NCI-H187 treated with DMSO at 0.1 percent for 48 hours (cell line): ENCODE measurements at places on chromosomes 6 and 20.

GRCh38 chr6:143449714-143450452 is 612 bp downstream of the ADAT2 start:
- no peak for DNase-seq

DNA sequence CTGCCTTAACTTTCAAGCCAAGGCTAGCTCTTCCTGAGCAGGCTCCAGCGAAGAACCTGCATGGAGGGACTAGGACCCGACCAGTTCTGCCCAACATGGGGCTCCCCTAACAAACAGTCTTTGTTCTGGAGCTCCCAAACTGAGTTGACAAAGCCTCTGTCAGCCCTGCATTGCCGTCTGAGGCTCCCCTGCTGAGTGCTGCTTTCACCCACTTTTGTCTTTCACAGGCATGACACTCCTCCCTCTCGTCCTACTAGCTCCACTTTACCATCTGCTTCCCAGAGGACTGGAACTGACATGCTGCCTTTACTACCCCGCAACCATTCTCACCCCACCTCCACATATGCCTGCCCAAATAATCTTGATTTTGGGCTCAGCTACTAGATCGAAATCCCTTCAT is 45.1 kb upstream of the B4GALT5 start:
- DNase-seq = no peak

DNA sequence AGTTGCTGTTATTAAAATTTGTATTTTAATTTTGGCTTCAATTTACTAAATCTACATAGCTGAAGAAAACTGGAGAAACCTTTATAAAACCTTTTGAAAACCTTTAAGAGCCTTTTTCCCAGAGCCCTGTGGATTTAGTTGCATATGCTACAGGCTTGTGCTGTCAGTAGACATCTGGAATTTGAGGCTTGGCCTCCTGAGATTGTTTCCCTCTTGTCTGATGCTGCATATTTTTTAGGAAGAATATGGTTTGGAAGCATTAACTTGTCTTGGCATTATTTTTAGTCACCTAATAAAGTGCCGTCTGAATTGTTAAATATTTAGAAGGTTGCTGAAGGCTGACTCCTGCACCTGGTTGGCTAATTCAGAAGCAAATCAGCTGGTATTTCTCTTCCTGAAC is 369.4 kb downstream of the UTRN start:
- DNase-seq = no peak

GRCh38 chr6:79586548-79586947 is 44.6 kb upstream of the SH3BGRL2 start:
- DNase-seq = no peak

DNA sequence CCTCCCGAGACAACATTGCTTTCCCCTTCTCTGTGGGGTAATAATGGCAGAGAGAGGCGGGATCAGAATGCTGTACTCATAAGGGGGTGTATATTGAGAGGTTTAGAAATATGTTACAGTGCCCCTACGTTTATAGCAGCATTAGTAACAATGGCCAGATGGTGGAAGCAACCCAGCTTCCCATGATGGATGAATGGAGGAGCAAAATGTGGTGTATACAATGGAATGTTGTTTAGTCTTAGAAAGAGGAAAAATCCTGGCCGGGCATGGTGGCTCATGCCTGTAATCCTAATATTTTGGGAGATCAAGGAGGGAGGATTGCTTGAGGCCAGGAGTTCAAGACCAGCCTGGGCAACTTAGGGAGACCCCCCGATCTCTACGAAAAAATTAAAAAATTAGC is 12.9 kb downstream of the BANF2 start:
- no peak for DNase-seq

- DNase-seq = no peak
Measured at GRCh38 chr20:60283281-60283680, 325.1 kb downstream of the CDH26 start.

- DNase-seq = no peak
Measured at GRCh38 chr6:15344831-15345230, 99.0 kb downstream of the JARID2 start.

DNA sequence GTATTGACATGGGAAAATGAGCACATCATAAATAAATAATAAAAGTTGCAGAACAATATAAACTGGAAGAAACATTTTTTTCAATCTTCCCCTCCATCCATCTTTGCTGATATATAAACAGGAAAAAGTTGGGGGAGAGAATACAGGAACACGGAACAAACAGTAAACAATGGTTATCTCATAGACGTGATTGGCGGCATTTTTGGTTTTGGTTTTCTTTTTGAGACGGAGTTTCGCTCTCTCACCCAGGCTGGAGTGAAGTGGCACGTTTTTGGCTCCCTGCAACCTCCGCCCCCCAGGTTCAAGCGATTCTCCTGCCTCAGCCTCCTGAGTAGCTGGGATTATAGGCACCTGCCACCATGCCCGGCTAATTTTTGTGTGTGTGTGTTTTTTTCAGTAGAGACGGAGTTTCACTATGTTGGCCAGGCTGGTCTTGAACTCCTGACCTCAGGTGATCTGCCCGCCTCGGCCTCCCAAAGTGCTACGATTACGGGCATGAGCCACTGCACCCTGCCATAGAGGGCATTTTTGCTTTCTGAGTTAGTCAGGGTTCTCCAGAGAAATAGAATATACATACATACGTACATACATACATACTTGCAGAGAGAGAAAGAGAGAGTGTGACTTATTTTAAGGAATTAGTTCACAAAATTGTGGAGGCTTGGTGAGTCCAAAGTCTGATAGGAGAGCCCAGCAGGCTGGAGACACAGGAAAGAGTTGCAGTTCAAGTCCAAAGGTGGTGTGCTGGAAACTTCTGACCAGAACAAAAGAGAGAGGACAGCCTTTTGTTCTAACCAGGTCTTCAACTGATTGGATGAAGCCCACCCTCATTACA is 22.6 kb downstream of the GNL1 start:
- DNase-seq = no peak

- no peak for DNase-seq
Measured at GRCh38 chr6:108105571-108105970, 31.0 kb upstream of the OSTM1 start.

DNA sequence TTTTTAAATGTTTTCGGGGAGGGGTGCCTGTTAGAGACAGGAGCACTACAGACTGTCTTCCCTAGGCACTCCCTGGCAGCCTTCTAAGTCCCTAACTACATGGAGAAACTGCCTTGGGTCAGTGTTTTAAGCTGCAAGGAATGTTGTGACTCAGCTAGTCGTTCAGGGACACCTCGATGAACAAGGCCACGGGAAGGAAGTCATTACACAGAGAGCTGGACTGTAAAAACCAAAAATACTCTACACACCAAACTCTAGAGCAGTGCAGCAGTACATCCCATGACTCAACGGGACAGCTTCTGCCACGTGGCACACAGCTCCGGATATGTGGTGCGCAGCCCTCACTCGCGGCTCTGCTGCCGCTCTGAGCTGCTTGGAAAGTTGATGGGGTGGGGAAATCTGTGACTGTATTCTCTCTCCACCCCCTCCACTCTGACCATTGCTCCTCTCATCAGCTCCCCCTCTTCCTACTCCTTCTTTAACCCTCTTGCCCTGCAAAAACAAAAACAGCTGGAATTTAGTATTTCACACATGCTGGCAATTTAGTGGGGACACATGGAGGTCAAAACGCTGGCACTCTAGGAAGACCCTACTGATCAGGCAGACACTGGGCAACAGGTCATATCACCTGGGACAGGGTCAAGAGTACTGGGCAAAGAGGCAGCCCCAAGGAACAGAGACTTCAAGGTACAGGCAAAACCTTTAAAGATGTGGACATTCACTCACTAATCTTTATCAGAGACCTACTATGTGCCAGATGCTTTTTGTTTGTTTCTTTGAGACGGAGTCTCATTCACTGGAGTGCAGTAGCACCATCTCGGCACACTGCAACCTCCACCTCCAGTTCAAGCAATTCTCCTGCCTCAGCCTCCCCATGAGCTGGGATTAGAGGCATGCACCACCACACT is 10.9 kb upstream of the LPIN3 start:
- DNase-seq = no peak

DNA sequence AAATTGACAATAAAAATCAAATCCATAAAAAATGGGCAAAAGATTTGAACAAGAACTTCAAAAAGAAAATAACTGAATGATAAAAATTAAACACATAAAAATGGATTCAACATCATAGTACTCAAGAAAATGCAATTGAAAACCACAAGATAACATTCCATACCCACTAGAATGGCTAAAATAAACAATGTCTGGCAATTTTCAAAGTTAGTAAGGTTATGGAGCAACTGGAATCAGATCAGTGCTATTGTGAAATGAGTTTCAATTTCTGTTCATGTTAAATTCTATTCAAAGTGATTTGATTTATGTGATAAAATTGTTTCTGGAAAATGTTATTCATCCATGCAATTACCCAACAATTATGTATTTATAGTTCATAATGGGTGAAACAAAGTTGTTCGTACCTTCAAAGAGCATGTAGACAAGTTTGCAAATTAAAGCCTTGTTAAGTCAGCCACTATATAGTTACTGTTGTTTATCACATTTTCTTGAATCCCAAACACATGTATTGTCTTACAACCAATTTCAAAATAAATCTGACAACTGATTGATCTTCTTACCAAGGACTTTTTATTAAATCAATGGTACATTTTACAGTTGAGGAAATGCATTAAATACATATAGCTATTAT is 151.5 kb upstream of the CENPW start:
- DNase-seq = no peak

GRCh38 chr20:32599783-32600340 is 14.7 kb upstream of the NOL4L start:
- no peak for DNase-seq

- DNase-seq = no peak
Measured at GRCh38 chr20:36214684-36215256, 21.5 kb upstream of the AAR2 start.

- DNase-seq = no peak
Measured at GRCh38 chr20:62003567-62004405, 61.9 kb downstream of the TAF4 start.

GRCh38 chr6:24394780-24395437 is 7.8 kb upstream of the MRS2 start:
- DNase-seq = no peak
